IPS DF 19.7 (cell line): ENCODE measurements at places on chromosomes 4 and X.

DNA sequence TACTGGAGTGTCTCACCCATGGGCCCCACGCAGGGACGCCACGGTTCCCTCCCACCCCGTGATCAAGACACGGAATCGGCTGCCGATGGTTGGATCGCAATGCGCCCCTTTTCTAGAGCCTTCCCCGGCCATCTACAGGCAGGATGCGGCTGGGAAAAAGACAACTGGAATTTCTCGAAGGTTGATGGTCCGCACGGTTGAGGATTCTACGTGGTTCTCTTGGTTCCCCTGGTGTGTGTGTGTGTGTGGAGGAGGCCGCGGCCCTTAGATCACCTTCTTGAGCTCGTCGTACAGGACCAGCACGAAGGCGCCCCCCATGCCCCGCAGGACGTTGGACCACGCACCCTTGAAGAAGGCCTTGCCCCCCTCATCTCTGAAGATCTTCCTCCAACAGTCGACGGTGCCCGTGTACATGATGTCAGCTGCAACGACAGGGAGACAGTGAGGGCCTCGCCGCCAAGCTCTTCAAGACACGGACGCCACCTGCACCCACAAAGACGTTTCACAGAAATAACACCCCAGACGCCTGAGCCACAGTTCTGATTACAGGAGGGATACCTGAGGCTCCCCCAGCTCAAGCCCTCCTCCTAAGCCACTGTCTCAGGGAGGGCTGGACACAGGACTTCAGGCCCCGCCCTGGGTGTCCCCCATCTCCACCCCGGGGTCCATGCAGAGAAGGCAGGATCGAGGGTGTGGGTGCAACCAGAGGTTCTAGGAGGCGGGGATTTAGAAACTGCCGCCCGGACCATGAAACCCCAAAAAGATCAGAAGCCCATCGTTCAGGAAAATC is 5.4 kb downstream of the SLC25A6 start:
- DNase-seq: no peak

GRCh38 chrX:41110801-41111625 is 25.8 kb downstream of the USP9X start:
- DNase-seq: peak; percentile 15

- DNase-seq: no peak
Measured at GRCh38 chrX:106707771-106708454, 18.6 kb upstream of the RNF128 start.

- DNase-seq: peak; percentile 84
Measured at GRCh38 chrX:148441387-148441786, 59.0 kb upstream of the AFF2 start.

DNA sequence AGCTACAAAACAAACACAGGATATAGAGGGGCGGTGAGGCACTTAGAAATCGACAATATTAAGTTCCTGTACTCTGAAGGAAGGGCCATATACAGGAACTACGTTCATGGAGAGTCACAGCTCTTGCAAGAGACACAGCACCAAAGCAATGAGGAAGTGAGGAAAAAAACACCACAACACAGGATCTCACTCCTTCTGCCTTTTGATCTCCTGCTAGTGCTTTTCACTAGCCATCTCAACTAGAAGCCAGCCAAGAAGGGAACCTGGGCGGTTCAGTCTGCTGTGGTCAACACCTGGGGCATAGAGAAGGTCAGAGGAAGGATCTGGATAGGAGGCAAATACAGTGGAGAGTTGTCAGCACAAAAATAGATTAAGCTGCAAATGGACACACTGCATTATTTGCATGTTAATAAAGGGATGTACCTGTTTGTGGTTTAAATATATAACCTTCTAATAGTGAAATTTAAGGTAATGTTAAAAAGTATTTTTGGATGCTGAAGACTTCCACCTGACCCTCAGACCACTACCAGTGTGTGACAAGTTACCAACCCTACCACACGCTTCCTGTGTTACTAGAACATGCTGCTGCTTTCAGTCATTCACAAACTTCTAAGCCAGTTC is 104.6 kb downstream of the DTHD1 start:
- no peak for DNase-seq

DNA sequence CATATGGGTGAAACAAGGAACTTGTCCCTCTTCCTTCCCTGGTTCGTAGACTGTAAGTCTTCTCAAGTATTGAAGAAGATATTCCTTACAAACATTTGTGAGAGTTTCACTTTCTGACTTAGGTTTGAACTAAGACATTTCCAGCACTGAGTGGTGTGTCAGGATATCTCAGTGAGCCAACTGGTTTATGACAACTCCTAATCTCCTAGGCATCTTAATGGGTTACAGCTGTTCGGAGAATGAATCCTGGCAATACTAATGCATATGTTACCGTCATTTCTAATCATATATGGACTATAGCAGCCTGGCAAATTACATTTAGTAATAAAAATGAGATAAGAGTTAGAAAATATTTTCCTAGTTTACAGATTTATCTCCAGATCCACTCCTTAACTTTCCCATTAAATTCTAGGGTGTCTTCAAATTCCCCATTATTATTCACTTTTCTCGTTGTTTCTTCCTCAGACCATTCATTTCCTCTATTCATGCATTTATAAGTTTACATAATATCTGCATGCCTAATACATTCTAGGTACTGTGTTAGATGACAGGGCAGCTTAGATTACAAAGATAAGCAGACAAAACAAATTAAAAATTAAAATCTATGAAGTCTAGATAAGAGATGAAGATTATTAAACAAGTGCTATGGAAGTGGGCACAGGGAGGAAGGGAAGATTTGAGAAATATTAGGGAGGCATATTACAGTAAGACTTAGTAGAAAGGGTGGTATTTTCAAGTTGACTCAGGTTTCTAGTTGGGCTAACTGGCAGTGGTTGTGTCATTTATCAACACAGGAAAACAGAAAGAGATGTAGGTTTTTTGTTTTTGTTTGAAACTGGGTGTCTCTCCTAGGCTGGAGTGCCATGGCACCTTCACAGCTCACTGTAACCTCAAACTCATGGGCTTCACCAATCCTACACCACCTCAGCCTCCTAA is 173.9 kb downstream of the WDFY3 start:
- no peak for DNase-seq

- DNase-seq: no peak
Measured at GRCh38 chr4:112290341-112290740, 4.6 kb upstream of the TIFA start.

GRCh38 chrX:132533409-132533808 is 44.6 kb upstream of the MBNL3 start:
- DNase-seq: no peak

DNA sequence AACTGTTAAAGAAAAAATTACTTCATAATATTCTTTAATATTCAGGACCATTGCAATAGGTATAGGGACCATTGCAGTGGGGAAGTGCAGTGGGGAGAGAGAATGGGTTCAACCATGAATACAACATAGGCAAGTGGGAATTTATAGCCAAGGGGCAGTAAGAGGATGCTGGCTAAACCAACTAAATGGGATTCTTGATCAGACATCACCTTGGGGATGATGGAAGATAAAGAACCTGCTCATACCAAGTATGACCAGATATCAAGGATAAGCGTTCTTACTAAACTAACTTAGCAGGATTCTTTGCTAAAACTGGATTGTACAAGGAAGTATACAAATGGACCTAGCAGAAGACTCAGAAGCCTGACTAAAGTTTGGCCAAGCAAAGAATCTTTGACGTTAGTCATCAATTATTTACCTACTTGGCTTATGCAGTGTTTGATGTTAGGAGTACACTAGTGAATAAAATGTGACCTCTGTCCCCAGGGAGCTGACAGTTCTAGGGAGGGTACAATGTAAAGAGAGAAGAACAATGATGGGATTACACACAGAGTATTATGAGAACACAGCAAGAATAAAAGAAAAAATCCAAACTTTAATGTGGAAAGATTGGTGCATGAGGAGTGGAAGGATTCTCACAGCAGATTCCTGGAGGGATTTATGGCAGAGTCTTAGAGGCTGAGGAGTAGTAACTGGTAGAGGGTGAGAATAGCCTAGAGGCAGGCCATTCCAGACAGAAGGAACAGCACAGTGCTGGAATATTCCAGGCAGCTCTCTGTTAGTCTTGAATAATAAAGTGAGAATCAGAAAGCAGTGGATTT is 54.7 kb upstream of the MYOZ2 start:
- no peak for DNase-seq

- no peak for DNase-seq
Measured at GRCh38 chr4:127555106-127555505, 77.7 kb upstream of the INTU start.

GRCh38 chrX:50871922-50872453 is 38.5 kb upstream of the BMP15 start:
- no peak for DNase-seq

DNA sequence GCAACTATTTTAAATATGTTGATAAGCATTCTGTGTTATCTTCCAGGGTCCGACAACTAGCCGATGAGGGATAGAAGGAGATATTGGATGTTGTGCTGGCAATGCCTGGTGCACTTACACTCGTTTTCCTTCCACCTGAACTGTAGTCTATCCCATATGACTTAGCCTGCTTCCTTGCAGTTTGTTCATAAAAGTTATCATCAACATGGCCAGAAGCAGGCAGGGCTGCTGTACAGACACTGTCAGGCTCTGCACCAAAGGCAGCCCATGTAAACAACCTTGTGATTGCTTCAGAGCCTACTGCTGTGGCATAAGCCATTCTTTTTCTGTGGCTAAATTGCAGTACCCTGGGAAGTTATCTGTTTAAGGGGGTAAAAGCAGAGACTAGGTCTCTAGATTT is 1.6 kb downstream of the MAPK10 start:
- no peak for DNase-seq

DNA sequence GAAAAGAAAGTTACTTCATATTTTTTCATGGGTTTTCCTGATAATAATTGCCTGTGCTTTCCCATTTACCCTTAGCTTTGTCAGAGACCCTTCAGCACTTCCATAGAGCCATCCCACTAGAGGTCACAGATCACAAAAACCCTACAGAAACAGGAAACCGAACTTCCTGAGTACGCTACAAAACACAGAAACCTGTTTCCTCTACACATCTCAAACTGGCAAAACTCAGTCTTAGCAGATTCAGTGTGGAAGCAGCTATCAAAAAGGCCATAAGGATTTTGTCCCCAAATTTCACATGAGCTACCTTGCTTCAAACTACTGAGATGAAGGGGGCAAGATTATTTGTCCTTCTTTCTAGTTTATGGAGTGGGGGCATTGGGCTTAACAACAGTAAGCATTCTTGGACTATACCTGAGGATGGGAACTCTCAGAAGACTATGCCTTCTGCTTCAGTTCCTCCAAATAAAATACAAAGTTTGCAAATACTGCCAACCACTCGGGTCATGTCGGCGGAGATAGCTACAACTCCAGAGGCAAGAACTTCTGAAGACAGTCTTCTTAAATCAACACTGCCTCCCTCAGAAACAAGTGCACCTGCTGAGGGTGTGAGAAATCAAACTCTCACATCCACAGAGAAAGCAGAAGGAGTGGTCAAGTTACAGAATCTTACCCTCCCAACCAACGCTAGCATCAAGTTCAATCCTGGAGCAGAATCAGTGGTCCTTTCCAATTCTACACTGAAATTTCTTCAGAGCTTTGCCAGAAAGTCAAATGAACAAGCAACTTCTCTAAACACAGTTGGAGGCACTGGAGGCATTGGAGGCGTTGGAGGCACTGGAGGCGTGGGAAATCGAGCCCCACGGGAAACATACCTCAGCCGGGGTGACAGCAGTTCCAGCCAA is at the start of gene MMRN1:
TSS of gene MMRN1 (plus strand) at position 206 of the 902 bp plus-strand sequence. CDS start at position 324, 118 bp downstream.
- DNase-seq: no peak

DNA sequence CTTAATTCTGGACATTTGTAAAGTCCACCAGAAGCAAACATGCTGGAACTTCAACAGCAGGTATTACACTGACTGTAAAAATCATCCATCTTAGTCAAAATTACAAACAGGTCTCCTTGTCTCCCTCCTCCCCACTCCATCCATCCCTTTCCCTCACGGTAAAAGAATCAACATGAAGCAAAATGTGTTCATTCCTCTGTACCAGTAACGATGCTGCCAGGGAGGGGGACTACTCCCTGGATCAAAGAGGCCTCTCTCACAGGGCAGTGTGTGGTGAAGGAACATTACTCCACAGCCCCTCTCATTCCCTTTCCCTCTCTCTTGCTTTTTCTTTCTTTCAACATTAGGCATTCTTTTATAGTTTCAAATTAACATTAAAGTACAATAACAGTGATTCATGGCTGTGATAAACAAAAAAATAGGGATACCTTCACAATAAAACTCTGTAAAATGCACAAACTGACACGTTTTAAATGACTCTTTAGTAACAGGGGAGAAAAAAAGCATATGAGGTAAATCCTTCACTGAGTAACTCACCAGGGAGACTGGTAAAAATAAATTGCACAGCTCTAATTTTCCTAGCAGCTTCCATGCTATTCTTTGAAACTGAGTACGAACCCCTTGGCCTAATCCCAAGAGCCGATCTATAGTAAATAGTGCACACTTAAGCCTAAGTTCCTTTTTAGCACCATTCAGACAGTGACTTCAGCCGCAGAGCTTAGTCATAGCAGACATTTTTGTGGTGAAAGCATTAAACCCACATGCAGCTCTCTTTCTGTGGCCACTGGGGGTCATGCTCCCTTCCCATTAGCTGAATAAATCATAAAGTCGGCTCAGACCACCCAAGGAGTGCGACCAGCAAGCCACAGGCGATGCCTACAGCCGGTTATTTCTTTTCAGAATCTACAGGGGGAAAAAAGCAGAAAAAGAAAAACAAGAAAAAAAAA is 215.6 kb upstream of the GYPA start:
- no peak for DNase-seq

DNA sequence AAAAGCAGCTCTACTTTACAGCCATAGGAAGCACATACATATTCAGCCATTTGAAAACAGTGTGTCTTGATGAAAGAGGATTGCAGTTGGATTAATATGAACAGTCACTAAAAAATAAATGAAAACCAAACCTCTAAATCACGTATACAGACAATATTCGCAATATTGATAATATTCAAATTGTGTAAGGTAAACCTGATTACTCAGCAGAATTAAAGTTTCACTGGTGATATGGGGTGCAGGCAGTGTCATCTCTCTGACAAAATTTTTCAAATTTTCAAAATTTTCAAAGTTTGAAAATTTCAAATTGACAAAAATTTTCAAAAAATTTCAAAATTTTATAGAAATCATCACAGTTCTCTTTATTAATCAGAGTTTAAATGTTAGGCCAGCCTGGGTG is 55.7 kb downstream of the FAT4 start:
- DNase-seq: no peak

GRCh38 chr4:149980121-149980682 is 98.0 kb upstream of the DCLK2 start:
- no peak for DNase-seq

DNA sequence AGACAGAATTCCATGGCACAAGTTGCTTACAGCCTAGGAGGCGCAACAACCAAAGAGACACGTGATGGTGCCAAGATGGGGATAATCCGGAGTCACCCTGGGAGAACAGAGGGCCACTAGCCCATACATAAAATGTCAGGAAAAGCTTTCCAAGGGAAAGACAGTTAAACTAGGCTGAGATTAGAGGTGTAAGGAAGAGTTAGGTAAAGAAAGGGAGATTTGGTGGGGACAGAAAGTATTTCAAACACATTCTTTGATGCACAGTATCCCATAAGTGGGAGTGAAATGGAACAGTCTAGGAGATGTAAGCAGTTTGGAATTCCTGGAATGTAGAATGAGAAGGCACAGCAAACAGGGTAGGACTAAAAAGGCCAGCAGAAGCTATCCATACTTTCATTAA is 860.9 kb upstream of the LCORL start:
- no peak for DNase-seq

GRCh38 chr4:80197601-80198440 is 518 bp downstream of the PRDM8 start:
- DNase-seq: no peak

- DNase-seq: no peak
Measured at GRCh38 chr4:108473163-108473720, 147.1 kb upstream of the RPL34 start.
